OCI-LY7 (cell line): ENCODE measurements at places on chromosomes 1 and 21. TPM values are rescaled to one million over a fixed set of nuclear protein-coding genes. Genes with fewer than 3 reads are reported as not detected.

The LINGO4 gene
- total RNA-seq, result not detected in 2 replicates

The SH2D2A gene
- total RNA-seq, result 2.1 and 2.2 TPM in 2 replicates

The ZSCAN20 gene
- 3.6 and 3.9 TPM in 2 replicates for total RNA-seq

The AMPD1 gene
- total RNA-seq, result not detected in 2 replicates

The CD5L gene
- not detected in 2 replicates for total RNA-seq

The CA14 gene
- not detected in 2 replicates for total RNA-seq

The SAMD11 gene
- total RNA-seq, result not detected in 2 replicates

The CMPK1 gene
- 85.8 and 87.5 TPM in 2 replicates for total RNA-seq

The AQP10 gene
- not detected in 2 replicates for total RNA-seq

The OR2T27 gene
- not detected in 2 replicates for total RNA-seq

The KRTAP12-2 gene
- not detected in 2 replicates for total RNA-seq

The SLC1A7 gene
- not detected in 2 replicates for total RNA-seq

The RXRG gene
- total RNA-seq, result not detected in 2 replicates

The MYOG gene
- total RNA-seq, result not detected in 2 replicates

The TNFRSF25 gene
- total RNA-seq, result 0.65 and 1.7 TPM in 2 replicates

The ADORA3 gene
- 0.17 TPM in 1 of 2 replicates, not detected in the other for total RNA-seq

The HAO2 gene
- total RNA-seq, result not detected in 2 replicates

The VWA5B1 gene
- 0.13 and 0.19 TPM in 2 replicates for total RNA-seq

The DCDC2B gene
- 0.26 and 0.29 TPM in 2 replicates for total RNA-seq
